ENCODE measurements at places on chromosomes 4 and X.
A peak's percentile ranks its signal among the peaks of the same experiment; 100 is the strongest.

DNA sequence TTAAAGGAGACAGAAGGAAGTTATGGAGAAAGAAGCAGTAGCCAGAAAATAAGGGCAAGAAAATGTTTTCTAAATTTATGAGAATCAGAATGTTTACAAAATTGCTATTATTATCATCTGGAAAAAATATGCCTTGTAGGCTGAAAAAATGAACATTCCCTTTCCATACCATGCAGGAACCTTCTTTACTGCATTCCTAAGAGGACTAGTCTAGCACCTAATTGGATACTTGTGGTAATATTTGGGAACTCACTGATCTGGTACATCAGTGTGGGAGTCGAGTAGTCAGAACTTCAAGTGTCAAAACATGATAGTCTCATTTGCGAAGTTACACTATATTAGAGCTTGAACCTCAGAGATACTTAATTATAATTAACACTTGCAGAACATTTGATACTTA, 51.9 kb downstream of the TET2 start:
- no peak for DNase-seq

GRCh38 chr4:120769227-120769626, 153.3 kb downstream of the PRDM5 start:
- no peak for DNase-seq

DNA sequence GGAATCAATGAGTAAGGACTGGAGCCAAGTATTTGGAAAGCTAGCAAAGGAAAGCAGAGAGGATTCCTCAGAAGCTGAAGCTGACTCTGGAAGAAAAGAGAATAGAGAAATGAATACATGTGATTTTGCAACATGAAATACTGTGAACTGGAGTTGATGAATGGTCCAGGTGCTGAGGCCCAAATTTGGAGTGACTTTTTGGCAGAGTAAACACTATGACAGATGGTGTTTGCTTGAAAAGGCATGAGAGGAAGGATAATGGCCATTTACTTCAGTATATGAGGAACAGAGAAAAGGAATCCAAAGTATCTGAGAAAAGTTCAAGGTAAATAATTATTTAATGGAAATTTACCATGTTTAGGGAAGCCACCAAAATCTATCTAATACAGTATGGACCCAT, 236.7 kb downstream of the SLITRK2 start:
- no peak for DNase-seq

- no peak for DNase-seq
Measured at GRCh38 chr4:42709392-42710065, 52.6 kb upstream of the ATP8A1 start.

- peak; percentile 83 for DNase-seq
Measured at GRCh38 chrX:39149761-39150160, 348.5 kb downstream of the MID1IP1 start.

All from heart left ventricle (tissue), 16 donors.